ENCODE measurements at places on chromosomes 2 and 18.

- DNase-seq = no peak
Observed at GRCh38 chr2:166725927-166726924, 162.1 kb upstream of the XIRP2 start.

GRCh38 chr2:205612636-205613035 is 69.7 kb upstream of the NRP2 start:
- DNase-seq = no peak

DNA sequence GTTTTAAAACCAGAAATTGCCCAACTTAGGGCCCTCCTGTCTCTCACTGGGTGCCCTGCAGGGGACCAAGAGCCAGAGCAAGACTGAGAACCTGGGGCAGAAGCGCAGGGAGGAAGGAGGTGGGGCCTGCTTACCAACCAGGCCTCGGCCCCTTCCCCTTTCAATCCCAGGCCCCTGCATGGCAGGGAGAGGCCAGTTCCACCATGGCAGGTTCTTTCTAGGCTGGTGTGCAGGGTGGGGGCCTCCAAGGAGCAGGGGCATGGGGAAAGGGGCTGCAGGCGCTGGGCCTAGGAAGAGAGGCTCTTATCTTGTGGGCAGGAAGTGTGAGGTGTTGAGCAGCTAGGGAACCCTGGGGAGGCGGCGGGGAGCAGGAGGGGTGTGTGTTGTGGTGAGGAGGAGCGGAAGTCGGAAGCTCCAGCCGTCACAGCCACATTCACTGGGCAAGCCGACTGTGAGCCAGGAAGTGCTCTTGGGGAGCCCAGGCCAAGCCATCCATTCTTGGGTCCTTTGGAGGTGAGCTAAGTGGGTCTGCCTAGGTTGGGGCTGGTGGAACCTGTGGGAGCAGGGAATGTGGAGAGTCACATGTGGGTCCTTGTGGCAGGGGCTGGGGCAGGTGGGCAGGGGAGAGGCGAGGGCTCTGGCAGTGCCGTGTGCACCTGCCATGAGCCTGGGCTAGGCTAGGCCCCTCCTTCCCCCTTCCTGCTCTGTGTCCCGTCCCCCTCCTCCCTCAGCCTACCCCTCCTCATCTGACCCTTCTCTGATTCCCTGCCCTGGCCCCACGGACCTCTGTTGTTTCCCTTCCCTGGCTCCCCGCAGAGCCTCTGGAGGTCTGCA is at the start of gene PSD4:
TSS of gene PSD4 (plus strand) at position 430 of the 834 bp plus-strand sequence. CDS start 8,486 bp downstream, outside the sequence.
- no peak for DNase-seq

DNA sequence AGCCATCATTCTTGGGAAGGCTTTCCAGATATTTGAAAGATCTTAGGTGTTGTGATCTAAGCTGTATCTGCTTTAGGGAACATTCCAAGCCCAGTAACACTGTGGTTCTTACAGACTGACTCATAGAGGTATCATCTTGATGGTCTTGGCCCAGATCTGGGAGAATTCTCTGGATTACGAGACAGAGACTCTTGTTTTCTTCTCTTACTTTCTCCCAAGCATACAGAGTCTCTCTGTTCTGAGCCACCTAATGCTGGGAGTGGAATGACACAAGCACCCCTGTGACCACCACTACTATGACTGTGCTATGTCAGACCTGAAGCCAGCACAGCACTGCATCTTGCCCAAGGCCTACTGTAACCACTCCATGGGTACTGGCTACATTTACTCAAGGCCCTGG is 81.0 kb upstream of the EPAS1 start:
- no peak for DNase-seq

- DNase-seq = peak; percentile 13
Observed at GRCh38 chr2:55014962-55015939, 35.0 kb downstream of the RTN4 start.

DNA sequence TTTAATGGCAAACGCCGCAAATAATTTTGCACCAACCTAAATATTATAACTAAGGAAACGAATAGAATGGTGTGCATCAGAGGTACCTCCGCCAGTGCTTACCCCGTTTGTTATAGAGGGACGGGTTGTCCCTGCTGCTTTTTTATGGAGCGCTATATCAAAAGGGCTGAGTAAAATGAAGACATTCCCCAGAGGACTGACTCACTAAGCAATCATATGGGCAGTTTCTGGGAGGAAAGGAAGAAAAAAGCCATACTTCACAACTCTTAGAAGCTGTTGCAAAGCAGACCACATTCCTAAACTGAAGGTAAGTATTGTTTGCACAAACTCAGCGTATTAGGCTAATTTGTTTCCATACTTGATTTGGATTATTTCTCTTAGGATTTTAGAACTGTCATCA is 12.9 kb downstream of the ID2 start:
- no peak for DNase-seq

- no peak for DNase-seq
Observed at GRCh38 chr2:65708086-65708485, 275.7 kb upstream of the SPRED2 start.

- DNase-seq = no peak
Observed at GRCh38 chr2:194591192-194591591, 1065.8 kb upstream of the SLC39A10 start.

DNA sequence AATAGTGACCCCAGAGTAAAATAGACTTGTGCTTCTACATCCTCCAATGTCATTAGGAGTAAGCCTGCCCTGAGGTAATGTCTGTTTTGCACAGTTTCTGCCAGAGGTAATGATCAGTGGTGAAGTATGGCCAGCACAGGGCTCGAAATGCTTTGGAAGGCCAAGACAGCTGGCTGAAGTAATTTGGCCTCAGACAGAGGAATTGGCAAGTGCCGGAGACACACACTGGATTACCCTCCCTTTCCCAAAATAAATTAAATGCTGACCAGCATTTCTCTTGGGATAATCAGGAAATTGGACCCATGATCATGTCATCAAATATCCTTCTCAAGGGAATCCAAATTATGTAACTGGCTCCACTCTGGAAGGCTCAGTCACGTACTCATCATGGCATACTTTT is 379.0 kb upstream of the CHST9 start:
- DNase-seq = no peak

GRCh38 chr2:239264838-239265651 is 135.8 kb downstream of the HDAC4 start:
- DNase-seq = no peak

DNA sequence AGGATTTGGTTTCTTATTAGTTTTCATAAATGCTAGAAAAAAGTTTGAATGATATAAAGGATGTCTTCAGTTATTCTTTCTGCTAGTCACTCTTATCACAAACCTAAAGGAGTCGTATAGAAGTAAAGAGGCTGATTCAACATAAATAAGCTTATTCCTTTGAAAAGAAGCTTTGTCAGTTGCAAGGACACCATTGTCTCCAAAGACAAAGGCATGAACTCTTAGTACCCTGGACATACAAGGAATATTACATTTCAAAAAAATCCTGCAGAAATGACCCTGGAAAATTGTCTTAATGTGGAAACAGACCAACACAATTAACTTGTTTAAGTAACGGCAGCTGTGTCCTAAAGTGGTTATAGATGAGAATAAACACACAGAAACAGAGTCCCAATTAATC is 528.0 kb downstream of the CPS1 start:
- no peak for DNase-seq

DNA sequence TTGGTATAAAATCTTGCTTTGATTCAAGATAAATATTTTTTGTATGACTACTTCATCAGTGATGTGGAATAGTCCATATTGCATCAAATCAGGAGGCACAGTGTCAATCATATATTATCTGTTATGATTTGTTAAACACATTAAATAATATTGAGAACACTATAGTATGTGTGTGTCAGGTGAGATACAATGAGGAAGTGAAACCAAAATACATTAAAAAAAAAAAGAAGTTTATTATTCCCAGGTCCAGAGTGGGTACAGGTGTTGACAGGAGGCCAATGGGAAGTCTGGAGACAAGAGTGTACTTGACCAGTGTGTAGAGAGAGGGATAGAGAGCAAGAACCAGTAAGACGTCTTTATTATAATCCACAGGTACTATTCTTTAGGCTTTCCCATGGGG is 292.6 kb downstream of the FSIP2 start:
- no peak for DNase-seq

- peak; percentile 57 for DNase-seq
Observed at GRCh38 chr2:165067643-165068486, 112.5 kb upstream of the SLC38A11 start.

- DNase-seq = no peak
Observed at GRCh38 chr2:86671337-86671981, 47.8 kb upstream of the RNF103 start.

DNA sequence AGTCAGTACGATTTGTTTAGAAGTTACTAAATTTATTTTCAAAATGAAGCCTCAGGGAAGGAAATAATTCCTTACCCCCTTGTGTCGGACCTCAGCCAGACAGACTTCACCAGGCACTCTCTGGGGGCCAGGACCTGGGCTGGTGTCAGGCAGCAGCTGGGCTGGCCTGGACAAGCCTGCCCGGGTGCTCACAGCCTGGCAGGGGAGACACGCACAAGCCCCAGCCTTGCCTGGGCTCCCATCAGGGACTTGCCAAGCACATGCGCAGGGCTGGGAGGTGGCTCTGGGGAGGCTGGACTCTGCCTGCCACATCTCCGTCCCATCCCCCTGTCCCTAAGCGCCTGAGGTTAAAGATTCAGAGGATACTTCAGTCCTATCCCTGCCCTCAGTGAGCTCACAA is 56.8 kb upstream of the HS6ST1 start:
- peak; percentile 35 for DNase-seq

DNA sequence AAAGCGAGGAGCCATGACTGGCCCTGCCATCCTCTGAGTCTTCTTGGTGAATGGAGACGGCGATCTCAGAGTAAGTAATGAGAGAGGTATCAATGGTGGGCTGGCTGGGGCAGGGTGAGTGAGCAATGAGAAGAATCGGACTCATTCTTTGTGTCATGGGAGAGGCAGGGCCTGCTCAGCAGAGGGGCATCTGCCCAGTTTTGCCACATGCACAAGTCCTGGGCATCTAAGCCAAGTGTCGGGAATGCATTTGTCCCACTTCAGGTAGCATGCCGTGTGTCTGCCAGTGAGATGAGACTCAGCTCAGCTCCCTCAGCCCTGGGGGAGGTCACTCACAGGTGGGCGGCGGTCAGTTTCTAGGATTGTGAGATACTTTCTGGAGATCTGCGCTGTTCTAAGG is 791.0 kb upstream of the RAB6C start:
- no peak for DNase-seq

GRCh38 chr2:200081811-200082210 is 126.4 kb downstream of the MAIP1 start:
- no peak for DNase-seq

DNA sequence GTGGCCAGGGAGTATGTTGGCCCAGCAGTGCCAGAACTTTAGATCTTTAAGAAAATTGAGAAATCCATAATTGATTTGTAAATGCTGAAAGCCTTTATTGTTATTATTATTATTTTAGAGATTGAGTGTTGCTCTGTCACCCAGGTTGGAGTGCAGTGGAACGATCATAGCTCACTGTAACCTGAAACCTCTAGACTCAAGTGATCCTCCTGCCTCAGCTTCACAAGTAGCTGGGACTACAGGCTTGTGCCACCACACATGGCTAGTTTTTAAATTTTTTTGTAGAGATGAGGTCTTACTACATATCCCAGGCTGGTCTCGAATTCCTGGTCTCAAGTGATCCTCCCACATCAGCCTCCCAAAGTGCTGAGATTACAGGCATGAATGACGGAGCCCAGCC is 143.2 kb upstream of the CCDC68 start:
- DNase-seq = no peak

DNA sequence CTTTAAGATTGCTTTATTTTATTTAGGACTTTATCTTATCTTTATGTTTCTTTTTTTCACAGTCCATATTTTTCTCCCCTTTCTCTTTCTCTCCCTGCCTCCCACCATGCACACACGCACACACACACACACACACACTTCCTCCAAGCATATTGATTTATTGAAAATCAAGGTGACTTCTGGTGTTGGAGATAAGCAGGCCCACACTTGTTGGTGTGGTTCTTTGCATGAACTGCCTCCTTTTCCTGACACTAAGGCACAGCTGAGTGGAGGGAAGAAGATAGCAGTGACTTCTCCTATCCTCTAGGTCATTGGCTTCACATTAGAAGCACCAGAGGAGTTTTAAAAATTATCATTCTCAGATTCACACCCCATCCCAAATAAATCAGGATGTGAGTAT is 18.0 kb downstream of the TBR1 start:
- no peak for DNase-seq

- DNase-seq = no peak
Observed at GRCh38 chr2:28621172-28622100, 125.6 kb downstream of the PLB1 start.
